A549 treated with AZD2906 at 1 μM for 4 hours (cell line): ENCODE measurements at places on chromosomes 5 and 9. TPM values are rescaled to one million over a fixed set of nuclear protein-coding genes. Genes with fewer than 3 reads are reported as not detected.

Gene CCL28
- 0.06 to 0.34 TPM (median 0.15 TPM) in 5 replicates for total RNA-seq

Gene IFNA13
- total RNA-seq = not detected in 5 replicates

Gene PLEKHG4B
- 1.00 to 2.0 TPM (median 1.7 TPM) in 5 replicates for total RNA-seq

Gene ROPN1L
- total RNA-seq = 2.1 to 2.4 TPM (median 2.3 TPM) in 5 replicates

Gene NR5A1
- 0.07 to 0.20 TPM (median 0.17 TPM) in 5 replicates for total RNA-seq

Gene ANKRD18B
- total RNA-seq = 3.7 to 5.8 TPM (median 4.8 TPM) in 5 replicates

Gene OGN
- total RNA-seq = not detected in 5 replicates

Gene NIPAL4
- total RNA-seq = 9.1 to 11.9 TPM (median 10.0 TPM) in 5 replicates
